ENCODE measurements at places on chromosomes 5 and 9. TPM values are rescaled to one million over a fixed set of nuclear protein-coding genes. Genes with fewer than 3 reads are reported as not detected.
A peak's percentile ranks its signal among the peaks of the same experiment; 100 is the strongest.

GRCh38 chr5:67205981-67206380, 9.4 kb upstream of the CD180 start:
- DNase-seq = no peak

DNA sequence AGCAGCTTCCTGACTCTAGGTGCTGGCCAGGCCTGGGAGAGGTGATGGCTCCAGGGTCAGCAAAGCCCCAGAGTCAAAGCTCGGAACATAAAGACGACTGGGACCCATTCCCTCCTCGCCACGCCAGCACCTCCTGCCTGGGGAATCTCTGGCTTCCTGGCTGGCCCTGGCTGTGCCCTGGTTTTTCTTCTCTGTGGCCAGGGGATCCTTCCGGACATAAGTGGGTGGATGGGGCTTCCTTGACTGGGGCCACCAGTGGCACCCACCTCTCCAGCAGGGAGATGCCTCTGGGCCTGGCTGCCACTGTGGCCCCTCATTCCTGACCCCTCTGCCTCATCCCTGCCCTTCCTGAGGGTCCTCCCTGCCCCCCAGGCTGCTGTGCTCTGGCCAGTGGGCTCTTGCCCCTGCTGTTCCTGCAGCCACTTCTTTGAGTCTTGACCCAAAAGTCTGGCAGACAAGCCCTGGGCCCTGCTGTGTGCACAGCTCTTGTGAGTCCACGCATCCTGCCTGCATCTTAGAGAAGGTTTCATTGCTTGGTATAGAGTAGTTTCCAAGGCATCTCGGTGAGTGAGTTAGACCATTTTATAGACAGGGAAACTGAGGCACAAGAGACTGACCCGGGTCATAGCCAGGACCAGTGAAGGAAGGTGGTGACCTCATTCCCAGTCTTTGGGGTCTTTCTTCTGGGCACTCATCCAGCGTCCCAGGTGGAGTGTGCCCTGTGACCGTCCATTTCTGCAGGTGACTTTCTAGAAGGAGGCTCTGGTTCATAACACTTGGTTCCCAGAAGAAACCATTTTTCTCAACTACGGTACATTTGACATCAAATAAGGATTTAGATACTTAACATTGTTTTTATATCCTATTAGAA, 17.3 kb upstream of the LPCAT1 start:
- DNase-seq = peak; percentile 8

GRCh38 chr9:88053856-88054501, 79.6 kb upstream of the CDK20 start:
- DNase-seq = no peak

PAEP gene
- total RNA-seq = not detected

- DNase-seq = no peak
Observed at GRCh38 chr9:127568618-127568970, 43.5 kb upstream of the STXBP1 start.

- no peak for DNase-seq
Observed at GRCh38 chr5:106195679-106196474, 1474.9 kb downstream of the EFNA5 start.

- DNase-seq = no peak
Observed at GRCh38 chr5:141916522-141916921, 7.1 kb upstream of the DELE1 start.

DNA sequence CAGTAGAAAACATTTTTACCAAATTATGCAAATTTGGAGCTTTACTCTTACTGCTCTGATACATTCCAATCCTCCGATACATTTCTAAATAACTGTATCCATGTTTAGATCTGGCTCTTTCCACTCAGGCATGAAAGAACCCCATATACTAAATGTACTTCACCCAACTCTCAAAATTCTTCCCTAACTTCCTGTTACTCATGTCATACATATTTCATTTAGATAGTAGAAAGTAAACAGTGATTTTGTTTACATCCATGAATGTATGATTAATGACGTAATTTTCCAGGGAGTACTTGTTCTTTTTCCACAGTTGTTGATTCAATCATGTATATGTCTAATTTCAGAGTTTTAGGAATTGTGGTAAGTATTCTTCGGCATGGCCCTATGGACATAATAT, 1426.5 kb upstream of the C9orf72 start:
- DNase-seq = no peak

GRCh38 chr5:71828291-71829040, 109.4 kb downstream of the CARTPT start:
- no peak for DNase-seq

RNF180 gene
- total RNA-seq = 14.8 TPM

DNA sequence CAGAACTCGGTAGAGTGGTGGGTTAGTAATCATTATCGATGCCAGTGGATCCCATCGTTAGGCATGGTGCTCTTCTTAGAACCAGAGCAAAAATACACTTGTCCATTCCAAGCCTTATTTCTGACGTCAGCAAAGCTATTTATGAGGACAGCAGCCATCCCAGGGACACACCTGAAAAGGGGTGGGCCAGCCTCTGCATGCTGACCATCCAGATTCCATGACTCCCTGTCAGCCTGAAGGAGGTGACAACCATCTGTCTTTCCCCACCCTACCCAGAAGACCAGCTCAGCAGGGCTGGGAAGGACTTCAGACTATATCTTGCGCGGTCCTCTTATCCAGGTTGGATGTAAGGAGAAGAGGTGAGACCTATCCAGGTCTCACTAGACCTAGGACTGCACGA, 5.7 kb upstream of the NIPAL4 start:
- DNase-seq = no peak
